ENCODE measurements at places on chromosomes 16 and 17.

DNA sequence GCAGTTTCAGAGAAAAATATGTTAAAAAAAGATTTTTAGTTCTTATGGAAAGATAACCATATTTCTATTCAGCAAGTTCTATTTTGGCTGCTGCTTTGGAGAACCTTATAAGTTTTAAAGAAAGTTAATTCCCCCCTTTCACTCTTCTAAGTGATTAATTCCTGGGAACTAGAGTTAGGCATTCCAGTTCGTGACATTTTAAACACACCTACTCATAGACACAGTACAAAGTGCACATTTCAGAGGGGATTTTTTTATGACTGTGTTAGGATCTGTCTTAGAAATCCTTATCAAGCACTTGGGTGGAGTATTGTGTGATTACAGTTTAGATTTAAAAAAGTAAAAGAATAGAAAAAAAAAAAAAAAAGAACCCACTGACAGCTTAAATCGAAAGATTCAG lies 3.5 kb upstream of the CDH11 start:
- no peak for DNase-seq

DNA sequence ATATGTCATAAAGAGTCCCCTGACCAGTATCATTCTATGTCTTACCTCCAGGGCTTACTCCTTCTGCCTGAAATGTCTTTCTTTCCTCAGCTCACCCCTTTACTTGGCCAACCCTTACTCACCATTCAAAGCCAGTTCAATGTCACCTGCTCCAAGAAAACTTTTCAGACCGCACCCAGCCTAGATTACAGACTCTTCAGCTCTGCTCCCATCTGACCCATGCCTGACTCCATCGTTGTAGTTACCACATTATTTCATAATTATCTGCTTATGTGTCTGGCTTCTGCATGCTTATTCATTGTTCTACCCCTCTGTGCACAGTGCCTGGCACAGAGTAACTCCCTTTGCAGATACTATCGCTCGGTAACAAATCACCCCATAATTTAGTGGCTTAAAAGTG lies 62.5 kb upstream of the TOB1 start:
- no peak for DNase-seq

DNA sequence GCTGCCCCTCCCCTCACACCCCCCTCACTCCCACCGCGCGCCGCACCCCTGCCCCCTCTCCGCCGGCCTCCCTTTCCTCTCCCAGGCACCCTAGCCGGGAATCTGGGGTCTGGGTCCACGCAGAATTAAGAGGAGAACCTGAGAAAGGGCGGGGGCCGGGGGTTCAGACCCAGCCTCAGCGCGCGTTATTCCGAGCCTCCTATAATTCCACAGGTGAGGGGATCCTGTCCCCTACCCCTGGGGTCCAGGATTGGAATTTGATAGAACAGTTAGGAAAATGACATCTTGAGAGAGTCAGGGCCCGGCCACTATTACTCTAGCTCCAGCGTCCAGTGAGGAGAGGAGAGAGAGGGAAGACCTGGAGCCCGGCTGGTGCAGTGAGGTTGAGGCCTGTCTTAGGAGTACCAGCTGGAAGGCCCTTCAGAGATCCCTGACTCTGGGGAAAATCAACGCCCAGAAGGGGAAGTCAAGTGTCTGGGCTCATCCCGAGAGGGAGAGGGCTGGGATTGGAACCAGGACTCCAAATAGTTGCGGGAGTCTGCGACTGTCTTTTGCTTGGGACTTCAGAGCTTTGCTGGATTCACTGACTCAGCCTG lies 17.3 kb downstream of the GRB7 start:
- no peak for DNase-seq

GRCh38 chr17:57887161-57887560 lies 37.3 kb upstream of the MRPS23 start:
- DNase-seq: no peak

DNA sequence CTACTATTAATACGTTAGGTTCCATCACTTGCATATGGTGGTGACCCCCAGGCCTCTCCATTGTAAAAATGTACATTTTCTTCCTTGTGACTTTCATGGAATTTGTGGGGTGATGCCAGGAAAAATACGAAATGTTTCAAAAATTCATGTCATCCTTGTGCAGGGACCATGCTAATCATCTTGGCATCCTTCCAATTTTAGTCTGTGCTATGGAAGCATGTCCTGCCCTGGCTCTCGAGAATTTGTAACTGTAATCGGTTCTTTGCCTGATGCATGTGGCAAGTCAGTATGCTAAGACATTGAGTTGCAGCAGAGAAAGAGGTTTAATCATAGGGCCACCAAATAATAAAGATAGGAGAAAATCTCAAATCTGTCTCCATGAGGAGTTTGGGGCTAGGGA lies 14.3 kb upstream of the GINS3 start:
- DNase-seq: no peak

GRCh38 chr17:57985675-57985974 lies 2.4 kb downstream of the VEZF1 start:
- peak; percentile 24 for DNase-seq

GRCh38 chr17:67785504-67785903 lies 39.8 kb upstream of the BPTF start:
- no peak for DNase-seq

DNA sequence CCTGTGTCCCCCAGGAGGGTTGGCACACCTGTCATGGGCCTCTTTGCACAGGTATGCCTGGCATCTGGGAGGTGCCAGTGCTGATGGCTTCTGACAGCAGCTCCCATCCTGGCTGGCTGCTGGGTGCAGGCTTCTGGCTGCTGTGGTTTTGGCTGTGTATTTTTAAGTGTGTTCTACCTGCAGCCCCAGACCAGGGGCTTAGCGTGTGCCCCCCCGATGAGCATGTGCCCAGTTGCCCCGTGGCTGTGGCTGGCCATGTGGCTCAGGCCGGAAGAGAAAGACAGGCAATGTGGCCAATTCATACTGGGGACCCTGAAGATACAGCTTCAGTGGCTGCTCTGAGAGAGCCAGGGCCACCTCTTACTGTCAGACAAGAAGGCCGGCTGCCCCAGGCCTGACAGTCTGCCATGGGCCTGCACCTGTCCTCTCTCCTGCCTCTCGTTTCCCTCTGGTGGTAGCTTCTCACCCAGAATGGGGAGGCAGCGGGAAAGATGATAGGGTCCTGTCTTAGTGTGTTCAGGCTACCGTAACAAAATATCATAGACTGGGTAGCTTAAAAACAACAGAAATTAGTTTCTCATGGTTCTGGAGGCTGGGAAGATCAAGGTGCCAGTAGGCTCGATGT lies 37.6 kb upstream of the LGALS9 start:
- DNase-seq: no peak

DNA sequence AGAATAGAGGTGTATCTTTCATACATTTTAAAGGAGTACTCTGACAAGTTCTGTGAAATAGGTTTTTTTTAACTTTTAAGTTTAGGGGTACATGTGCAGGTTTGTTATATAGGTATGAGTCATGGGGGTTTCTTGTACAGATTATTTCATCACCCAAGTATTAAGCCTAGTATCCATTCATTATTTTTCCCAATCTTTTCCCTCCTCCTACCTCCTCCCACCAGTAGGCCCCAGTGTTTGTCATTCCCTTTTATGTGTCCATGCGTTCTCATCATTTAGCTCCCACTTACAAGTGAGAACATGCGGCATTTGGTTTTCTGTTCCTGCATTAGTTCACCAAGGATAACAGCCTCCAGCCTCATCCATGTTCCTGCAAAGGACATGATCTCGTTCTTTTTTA lies 175.5 kb downstream of the CYB561 start:
- no peak for DNase-seq

GRCh38 chr16:756428-756827 lies 4.1 kb upstream of the MSLN start:
- DNase-seq: no peak

- no peak for DNase-seq
Measured at GRCh38 chr17:67055811-67056745, 11.7 kb downstream of the CACNG1 start.

DNA sequence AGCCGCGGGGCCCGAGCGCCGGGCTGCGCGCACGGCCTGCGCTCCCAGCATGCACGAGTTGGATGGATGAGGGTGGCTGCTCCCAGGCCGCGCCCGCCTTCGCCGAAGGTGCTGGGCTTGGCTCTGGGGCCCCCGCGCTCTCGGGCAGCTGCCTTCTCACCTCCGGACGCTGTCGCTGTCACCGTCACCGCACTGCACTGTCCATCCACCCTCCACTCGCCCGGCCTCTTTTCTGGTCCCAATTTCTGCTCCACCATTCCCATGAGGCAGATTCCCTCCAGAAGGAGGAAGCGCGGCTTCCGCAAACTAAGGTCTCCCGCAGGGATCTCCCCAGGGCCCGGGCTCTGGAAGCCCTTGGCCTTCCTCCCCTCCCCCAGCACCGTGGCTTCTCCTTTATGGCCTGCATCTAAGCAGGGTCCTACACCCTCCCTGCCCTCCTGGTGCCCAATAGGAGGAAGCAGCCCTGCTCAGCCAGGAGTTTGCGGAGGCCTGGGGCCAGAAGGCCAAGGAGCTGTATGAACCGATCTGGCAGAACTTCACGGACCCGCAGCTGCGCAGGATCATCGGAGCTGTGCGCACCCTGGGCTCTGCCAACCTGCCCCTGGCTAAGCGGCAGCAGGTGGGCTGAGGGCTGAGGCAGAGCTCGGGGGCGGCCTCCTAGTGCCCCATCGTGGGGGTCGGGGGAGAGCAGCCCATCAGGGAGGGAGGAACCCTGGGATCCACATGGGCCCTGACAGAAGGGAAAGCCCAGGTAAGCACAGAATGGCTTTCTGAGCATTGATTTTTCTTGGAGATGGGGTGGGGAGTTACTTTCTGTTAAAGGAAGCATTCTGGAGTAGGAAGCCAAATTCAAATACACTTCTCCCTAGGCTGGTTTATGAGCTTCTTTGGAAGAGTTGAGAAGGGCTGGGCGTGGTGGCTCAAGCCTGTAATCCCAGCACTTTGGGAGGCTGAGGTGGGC lies 899 bp downstream of the ACE start:
- DNase-seq: no peak

DNA sequence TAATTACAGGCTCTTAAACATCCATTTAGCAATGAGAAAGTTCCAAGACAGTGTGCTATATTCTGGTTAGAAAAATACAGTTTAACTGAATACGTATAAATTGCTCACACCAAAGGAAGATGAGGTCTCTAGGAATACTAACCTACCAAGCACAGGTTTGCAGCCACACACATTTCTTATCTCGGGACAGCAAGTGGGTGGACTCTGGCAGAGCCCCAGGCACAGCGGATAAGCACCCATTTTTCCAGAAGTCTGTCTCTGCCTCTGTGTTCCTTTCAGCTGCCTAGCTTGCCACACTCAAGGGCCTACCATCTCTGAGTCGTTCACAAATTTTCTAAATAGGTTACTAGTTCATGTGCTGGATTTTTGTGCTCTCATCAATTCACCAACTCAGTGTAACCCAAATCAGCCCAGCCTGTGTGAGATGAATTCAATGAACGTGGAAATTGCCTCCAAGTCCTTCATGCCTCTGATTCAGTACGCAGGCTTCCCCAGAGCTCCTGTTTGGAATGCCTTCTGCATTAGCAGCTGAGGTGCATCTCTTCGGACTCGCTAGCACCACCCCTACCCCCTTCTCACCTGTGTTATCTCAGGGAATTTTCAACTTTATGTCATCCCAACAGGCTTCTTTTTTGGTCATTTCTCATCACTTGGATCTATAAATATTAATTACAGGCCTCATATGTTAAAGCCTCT lies 581.0 kb upstream of the CDH11 start:
- no peak for DNase-seq

GRCh38 chr16:84839054-84839453 lies 19.3 kb downstream of the CRISPLD2 start:
- DNase-seq: no peak

- no peak for DNase-seq
Measured at GRCh38 chr16:10980813-10981212, 36.4 kb downstream of the CLEC16A start.

GRCh38 chr17:22138861-22139469 lies 446.6 kb downstream of the KCNJ18 start:
- no peak for DNase-seq

GRCh38 chr17:52079496-52079895 lies 79.0 kb downstream of the CA10 start:
- no peak for DNase-seq

DNA sequence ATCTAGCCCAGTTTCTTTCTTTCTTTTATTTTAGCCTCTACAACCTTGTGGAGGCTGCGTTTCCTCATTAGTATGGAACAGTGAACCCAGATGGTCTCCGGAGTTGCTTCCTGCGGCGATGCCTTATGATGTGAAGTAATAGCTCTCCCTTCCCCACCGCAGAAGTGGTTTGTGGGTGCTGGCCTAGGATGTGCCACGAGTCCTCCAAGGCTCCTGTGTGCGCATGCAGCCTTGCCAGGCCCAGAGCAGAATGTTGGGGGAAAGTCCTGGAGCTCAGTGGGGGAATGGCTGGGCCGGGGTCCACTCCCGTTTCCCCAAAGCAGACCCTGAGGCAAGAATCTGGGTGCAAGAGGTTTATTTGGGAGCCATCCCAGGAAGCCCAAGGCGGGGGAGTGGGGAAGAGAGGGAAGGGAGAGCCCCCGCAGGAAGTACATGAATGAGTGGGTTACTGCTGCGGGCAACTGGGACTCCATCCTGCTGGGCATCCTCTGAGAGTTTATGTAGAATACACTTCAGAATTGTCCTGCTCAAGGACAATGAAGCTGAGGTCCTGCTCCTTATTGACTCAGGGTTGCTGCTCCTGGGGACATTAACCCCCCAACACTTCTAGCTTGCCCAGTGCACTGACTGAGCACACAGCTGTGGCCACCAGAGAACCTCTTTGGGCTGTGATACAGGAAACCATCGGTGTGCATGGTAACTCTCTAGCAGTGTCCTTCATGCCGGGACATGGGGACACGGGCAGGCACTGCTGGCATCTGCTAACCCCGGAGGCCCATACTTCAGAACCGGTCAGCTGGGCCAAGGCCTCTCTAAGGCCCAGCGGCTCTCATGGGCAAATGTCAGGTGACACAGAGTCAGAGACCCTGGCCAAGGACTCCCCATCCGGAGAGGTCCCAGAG lies 3.7 kb upstream of the HCRT start:
- DNase-seq: no peak

GRCh38 chr17:69144331-69145255 lies 2.9 kb upstream of the ABCA6 start:
- DNase-seq: no peak

GRCh38 chr16:14505846-14506245 lies 124.2 kb downstream of the PARN start:
- DNase-seq: peak; percentile 86

DNA sequence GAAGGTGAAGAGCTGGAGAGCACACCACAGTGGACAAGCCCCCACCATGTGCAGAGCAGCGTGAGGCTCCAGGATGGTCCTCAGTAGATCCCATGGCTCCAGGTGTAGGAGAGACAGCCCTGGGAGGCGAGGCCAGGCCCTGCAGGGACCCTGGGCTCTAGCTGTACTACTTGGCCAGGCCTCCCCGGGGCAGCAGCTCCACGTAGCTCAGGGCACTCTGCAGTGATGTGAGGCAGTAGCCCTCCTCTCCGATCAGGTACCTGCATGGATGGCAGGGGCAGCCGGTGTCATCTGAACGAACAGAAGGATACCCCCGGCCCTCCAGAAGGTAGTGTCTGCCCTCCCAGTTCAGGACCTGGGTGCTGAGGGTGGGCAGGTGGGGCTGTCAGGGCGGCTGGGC lies 6.2 kb upstream of the SPATA2L start:
- DNase-seq: no peak

- no peak for DNase-seq
Measured at GRCh38 chr17:57391076-57391825, 134.9 kb downstream of the MSI2 start.
